ENCODE measurements at places on chromosomes 2 and 18.

- ATAC-seq: no peak
Observed at GRCh38 chr18:10169064-10169562, 255.3 kb downstream of the VAPA start.

- no peak for ATAC-seq
Observed at GRCh38 chr18:13163167-13163927, 55.2 kb upstream of the LDLRAD4 start.

- no peak for ATAC-seq
Observed at GRCh38 chr2:172777431-172777830, 41.8 kb downstream of the RAPGEF4 start.

DNA sequence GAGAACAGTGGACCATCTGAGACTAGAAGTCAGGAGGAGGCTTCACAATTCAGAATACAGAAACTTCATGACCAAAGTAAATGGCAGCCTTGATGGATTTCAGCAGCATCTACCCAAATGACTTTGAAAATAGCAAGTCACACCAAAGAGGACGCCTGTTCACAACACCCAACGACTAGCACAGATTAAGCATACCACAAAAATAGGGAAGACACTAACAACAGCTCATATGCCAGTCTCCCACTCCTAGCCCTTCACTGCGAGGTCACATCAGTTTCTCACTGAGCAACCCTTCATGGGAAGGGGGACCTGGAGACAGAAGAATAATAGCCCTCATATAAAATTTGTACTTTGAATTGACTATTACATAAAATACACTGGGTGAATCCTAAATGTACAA lies 228.4 kb upstream of the SLC39A10 start:
- no peak for ATAC-seq

- ATAC-seq: no peak
Observed at GRCh38 chr18:9521770-9522169, 46.5 kb downstream of the RALBP1 start.

GRCh38 chr2:237182422-237183123 lies 96.9 kb downstream of the COPS8 start:
- ATAC-seq: peak; percentile 28

- no peak for ATAC-seq
Observed at GRCh38 chr2:14975381-14975780, 342.9 kb downstream of the LRATD1 start.

GRCh38 chr2:64781711-64782390 lies 128.1 kb upstream of the SERTAD2 start:
- ATAC-seq: no peak

GRCh38 chr2:172101821-172102390 lies 794 bp downstream of the DLX2 start:
- ATAC-seq: peak; percentile 11

DNA sequence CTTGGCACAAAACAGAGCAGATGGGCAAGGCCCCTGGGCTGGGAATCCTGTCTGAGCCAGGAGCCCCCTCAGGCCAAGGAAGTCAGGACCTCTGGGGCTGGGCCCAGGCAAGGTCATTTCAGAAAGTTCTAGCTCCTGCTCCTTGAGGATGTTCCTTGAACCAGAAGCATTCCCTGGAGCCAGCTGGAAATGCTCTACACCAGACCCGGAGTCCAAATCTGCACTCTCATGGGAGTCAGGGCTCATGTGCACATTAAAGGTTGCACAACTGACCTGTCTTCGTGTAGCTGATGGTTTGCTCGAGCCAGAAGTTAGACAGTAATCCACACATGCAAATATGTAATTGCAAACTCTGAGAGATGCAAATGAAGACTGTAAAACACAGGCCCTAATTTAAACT lies 18.0 kb downstream of the PARD6G start:
- no peak for ATAC-seq

DNA sequence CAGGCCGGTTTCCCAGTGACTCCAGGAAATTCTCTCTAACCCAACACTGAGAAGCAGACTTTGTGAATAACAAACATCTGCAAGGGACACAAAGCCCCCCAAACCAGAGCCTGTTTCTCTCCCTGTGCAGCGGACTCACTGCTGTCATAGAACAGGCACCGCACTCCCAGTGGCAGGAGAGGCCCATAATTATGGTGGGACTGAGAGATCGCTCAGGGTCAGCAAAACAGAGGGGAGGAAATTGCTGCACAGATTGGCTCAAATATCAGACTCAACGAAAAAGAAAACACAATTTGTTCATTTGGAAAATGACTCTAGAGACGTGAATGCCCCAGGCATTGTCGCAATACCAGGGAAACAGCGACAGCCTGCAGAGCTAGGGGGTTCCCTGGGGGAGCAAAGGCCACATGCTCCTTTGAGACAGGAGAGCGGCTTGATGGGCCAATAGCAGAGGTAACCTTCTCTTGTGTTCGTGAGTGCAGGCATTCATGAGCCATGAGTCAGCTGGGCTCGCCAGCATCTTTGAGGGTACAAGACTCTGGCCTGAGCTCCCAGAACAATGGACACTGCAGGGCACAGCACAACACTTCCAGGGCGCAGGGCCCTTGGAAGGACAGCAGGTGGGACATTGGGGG lies 143.3 kb upstream of the KLHL29 start:
- ATAC-seq: no peak

DNA sequence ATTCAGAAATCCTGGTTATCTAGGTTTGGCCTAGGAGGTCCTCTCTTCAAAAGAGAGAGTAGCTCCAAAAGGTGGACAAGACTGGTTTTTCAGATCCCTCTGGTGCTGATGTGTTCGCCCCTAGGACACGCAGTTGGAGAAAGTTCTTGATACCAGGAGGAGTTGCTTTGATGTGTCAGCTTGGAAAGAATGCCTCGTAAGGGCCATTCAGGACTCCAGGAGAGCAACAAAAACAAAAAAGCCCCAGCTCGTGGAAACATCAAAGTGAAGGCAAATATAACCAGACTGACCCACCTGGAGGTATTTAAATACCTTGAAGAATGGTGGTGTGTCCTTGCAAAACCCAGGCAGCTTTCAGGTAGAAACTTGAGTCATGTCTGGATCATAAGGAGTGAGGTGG lies 12.5 kb upstream of the LBH start:
- no peak for ATAC-seq

DNA sequence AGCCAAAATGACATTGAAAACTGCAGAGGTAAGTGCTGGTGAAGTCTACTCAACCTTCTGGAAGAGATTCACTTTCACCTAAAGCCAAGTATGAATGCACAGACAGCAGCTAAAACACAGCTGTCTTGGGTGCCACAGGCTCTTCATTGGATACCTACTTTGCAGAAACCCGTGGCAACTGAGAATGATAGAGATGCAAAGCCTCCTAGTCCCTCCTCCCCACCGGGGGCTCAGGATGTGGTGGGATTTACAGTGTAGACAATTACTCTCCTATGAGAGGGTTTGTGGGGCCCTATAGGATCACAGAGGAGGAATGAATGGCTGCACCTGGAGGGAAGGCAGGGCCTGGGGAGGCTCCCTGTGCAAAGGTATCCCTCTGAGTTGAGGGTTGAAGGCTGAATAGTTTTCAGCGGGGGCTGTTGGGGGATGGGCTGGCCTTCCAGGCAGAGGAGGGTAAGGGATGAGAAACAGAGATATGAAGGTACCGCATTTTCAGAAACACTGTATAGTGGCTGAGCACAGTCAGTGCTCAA lies 131.6 kb downstream of the RNF144A start:
- ATAC-seq: no peak

- no peak for ATAC-seq
Observed at GRCh38 chr18:55486936-55487335, 101.1 kb downstream of the TCF4 start.

GRCh38 chr2:36530983-36531354 lies 67.0 kb downstream of the FEZ2 start:
- ATAC-seq: peak; percentile 51

DNA sequence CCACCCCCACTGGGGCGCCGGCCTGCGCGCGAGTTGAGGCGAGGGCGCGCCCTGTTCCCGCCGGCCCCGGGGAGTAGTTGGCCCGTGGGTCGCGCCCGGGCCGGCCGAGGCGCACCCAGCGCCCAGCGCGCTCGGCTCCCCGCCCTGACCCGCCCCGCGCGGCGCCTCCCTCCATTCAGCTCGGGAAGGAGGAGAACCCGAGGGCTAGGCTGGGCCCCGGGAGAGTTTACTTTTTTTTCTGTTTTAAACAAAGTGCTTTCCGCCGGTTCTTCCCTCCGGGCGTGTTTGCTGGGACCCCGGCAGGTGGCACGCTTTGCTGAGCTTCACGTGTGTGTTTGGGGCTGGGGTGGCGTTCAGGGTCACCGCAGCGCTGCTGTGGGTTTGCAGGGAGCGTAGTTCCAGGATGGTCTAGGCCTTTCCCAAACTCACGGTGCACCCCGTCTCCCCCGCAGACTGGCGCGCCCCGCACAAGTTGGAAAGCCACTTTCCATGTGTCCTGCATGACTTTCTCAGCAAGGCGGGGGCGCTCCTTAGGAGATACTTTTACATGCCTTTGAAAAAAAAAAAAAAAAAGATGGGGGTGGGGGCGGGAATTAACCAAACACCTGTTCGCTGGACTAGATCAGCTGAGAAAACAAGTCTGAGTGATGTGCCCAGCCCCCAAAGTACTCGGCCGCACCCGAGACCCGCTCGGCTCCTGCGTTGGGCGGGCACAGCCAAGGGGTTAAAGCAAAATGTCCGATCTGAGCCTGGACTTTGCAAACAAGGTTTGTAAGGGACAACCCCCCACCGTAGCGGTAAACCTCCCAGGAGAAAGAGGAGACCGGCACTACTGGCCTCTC lies 825 bp downstream of the ITGA6 start:
- ATAC-seq: peak; percentile 41

- no peak for ATAC-seq
Observed at GRCh38 chr2:219490186-219490585, 8.5 kb upstream of the GMPPA start.

DNA sequence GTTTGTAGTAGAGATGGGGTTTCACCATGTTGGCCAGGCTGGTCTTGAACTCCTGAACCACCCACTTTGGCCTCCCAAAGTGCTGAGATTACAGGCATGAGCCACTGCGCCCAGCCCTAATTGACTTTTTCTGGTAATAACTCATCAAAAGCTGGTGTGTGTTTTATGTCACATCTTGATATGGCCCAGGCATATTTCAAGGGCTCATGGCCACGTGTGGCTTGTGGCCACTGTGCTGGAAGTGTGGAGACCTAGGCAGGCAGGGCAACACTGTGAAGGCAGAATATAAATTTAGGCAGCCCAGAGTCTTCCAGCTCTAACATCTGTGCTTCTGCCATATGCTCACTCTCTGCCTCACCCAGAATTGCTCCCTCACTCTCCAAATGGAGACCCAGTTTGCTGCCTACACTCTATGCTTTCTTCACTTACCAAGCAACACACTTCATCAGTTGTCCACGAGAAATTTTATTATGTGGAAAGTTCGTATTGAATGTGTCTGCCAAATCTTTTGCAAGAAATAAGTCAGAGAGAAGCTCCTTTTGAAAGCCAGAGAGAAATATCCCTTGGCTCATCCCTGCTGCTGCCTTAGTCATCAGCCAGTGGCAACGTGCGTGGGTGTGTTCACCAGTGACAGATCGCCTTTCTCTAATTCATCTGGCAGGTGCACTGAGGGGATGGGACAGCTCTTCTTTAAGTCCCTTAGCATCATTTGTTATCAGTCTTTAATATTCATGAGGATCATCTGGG lies 129.4 kb upstream of the CXCR4 start:
- peak; percentile 66 for ATAC-seq

GRCh38 chr2:88489181-88489580 lies 36.7 kb upstream of the FOXI3 start:
- no peak for ATAC-seq

GRCh38 chr2:8489751-8490150 lies 192.1 kb upstream of the ID2 start:
- no peak for ATAC-seq

DNA sequence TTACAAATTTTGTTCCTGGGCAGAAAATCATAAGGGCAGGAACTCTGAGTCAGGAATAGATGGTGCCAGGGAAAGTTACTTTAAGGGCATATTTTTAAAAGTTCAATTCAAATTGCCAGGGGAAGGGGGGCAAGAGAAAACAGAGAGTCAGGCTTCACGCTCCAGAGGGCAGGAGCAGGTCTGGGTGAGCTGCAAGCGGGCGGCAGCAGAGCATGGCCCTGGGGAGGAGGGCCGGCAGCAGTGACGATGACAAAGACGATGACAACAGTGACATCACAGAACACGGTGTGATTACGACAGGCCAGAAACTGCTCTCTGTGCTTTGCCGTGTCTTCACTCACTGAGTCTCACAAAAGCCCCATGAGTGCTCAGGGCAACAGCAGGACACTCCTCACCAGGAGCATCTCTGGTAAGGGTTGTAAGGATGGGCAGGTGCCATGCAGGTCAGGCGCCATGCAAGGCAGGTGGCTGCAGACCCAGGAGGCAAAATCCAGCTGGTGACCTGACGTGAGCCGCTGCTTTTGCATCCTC lies 23.3 kb downstream of the CHST10 start:
- peak; percentile 55 for ATAC-seq

DNA sequence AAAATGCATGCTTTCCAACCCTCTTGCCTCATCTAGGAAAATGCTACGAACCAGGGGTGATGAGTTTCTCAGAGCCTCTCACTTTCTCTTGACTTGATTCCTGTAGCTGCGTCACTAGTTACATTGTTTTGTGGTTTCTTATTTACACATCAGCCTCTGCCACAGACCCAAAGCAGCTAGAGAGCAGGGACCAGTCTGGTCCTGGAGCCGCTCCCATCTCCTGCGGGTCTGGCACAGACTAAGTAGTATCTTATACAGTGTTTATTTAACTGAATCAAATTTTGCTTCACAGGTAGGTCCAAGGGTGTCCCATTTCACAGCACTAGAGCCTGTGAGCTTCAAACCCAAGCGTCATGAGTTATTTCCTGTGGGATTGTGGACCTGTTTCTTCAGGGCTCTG lies 310.5 kb downstream of the MYCN start:
- no peak for ATAC-seq

DNA sequence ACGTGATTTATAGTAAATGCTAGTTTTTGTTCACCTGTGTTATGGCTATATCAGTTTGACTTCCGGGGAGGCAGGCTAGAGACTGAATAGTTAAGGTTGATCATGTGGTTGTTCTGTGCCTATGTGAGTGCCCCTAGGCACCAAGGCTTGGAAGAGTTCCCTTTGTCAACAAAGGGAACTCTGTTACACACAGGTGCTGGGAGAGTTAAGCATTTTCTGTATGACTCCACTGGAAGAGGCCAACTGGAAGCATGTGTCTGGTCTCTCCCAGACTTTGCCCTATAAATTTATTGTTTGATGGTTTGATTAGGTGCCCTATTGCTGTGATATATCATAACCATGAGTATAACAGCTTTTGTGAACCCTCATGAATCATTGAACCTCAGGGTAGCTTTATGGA lies 63.8 kb downstream of the ARL6IP6 start:
- ATAC-seq: no peak

DNA sequence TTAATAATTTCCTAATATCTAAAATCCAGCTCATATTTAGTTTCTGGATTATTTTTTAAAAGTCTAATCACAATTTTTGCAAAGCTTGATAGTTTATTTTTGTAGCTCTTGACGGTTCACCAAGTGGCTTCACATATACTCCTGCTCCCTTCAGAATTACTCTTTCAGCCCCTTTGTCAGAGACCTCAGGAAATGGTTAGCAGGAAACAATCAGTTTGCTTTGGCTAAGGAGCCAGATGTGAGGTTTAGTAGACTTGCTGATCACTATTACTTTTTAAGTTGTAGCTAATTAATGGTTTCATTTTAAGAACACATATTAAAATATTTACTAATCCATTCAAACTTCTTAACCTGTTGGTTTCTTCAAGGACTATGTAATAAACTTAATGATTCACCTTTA lies 2.3 kb downstream of the RBBP8 start:
- no peak for ATAC-seq

All from gastroesophageal sphincter (tissue), 4 donors.